ENCODE measurements at places on chromosomes 13 and 19.
A peak's percentile ranks its signal among the peaks of the same experiment; 100 is the strongest.

GRCh38 chr13:108460043-108460442 is 169.4 kb upstream of the MYO16 start:
- no peak for DNase-seq

GRCh38 chr13:19632915-19633478 is 462 bp upstream of the MPHOSPH8 start:
- no peak for DNase-seq

GRCh38 chr13:105579821-105580710 is 955.4 kb downstream of the EFNB2 start:
- DNase-seq, result no peak

- no peak for DNase-seq
These were observed 270.6 kb downstream of the GPC5 start for GRCh38 chr13:91668866-91669495.

DNA sequence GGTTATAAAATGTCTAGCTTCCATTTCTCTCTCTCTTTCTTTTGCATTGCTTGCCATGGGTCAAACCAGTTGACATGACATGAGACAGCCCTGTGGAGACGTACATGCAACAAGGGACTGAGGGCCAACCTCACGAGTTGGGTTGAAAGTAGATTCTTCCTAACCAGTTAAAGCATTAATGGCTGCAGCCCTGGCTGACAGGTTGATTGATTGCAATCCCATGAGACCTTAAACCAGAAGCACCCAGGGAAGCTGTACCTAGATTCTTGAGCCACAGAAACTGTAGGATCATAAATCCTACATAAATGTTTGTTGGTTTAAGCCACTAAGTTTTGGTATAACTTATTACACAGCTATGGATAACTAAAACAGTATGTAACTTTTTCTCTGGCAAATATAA is 373.8 kb downstream of the DACH1 start:
- no peak for DNase-seq

DNA sequence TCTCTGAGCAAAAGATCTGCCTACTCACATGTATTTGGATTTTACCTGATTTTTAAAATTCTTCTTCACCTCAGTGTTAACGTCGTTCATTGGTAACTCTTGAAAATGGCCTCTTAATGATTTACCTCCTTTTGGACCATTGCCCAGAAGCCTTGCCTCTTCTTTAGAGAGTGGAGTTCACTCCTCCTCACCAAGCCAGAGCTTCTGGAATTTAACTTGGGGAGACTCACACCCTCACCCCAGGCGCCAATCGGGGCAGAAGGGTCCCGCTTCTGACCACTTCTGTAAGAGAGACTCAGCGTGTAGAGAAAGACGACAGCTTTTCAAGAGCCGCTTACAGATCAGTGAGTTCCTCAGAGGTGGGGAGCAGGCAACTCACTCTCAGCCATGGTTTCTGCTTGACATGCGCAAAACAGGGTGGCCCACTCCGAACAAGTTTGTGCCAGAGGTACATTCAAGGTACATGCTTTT is 2.7 kb downstream of the PNMA8C start:
- no peak for DNase-seq

DNA sequence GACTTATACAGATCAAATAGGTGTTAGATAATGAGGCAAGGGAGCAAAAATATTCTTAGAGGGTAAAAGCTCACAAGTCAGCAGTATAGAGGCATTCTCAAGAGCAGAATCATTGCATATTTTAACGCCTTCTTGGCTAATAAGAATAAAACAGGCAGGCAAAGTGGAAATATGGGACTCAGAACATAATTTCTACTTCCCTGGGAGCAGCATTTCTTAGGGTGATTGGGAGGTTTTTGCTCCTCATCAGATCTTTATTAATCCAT is 39.6 kb downstream of the LHFPL6 start:
- DNase-seq, result no peak

GRCh38 chr13:38967446-38967845 is 23.2 kb downstream of the STOML3 start:
- no peak for DNase-seq

DNA sequence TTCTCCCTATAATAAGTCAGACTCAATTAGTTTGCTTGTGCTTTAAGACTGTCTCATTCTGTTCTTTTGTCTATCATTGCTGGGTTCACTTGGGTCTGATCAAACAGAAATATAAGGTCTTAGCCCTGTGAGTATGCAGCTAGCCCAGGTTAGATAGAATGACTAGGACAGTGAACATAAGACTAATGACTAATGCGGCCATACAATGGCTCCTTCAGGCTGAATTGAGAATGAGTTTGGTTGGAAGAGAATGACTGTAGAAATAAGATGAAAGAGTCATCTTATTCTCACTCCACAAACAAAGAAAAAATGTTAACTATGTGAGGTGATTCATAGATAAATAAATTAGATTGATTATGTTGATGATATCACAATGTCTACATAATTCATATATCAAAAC is 50.1 kb upstream of the OBI1 start:
- no peak for DNase-seq

GRCh38 chr13:113670541-113670940 is 3.5 kb downstream of the GRK1 start:
- DNase-seq, result no peak

- no peak for DNase-seq
These were observed 77.3 kb downstream of the ZIC5 start for GRCh38 chr13:99894105-99894839.

DNA sequence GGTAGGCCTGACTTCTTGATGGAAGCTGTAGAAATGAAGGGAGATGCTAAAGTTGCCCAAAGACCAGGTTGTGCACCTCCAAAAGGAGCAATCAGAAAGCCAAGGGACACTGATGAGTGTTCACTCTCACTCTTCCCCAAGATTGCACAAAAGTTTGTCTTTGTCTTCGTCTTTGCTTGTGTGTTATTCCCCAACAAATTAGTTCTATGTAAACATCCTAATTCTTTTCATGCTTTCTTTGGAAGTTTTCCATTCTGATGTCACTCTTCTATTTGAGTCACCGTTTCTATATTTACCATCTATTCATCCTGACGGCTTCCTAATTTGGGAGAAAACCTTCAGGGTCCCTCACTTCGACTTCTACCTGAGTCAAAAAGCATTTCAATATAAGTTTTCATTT is 3.7 kb upstream of the TMEM272 start:
- DNase-seq, result no peak

DNA sequence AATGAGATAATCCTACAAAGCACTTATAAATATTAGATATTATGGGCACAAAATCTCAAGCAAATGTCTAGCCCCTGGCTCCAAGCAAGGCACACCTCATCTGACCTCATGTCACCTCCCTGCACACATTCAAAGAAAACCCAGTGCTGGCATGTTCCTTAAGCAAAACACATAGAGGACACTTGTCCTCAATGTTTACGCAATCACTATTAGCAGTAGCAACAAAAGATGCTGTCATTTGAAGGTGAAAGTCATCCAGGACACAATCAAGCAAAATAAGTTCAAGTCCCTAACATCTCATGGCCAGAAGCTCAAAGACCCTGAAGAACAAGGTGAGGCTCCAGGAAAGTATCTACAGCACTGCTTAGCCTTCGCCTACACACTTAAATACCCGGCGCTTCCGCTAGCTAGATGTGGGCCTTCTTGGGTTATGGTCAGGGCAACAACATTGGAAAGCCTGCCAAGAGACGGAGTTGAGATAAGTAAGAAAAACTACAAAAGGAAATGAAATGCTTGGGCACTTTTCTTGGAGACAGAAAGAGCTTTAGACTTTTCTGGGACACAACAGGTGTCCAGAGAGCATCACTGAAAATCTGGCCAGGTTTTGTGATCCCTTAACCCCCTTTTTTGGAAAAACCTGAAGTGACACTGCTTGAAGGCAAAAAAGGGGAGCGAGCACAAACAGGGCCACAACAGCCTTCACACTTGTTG is 85.7 kb downstream of the FOXO1 start:
- DNase-seq, result no peak

- peak; percentile 40 for DNase-seq
These were observed 19.2 kb upstream of the UQCR11 start for GRCh38 chr19:1624458-1624857.

DNA sequence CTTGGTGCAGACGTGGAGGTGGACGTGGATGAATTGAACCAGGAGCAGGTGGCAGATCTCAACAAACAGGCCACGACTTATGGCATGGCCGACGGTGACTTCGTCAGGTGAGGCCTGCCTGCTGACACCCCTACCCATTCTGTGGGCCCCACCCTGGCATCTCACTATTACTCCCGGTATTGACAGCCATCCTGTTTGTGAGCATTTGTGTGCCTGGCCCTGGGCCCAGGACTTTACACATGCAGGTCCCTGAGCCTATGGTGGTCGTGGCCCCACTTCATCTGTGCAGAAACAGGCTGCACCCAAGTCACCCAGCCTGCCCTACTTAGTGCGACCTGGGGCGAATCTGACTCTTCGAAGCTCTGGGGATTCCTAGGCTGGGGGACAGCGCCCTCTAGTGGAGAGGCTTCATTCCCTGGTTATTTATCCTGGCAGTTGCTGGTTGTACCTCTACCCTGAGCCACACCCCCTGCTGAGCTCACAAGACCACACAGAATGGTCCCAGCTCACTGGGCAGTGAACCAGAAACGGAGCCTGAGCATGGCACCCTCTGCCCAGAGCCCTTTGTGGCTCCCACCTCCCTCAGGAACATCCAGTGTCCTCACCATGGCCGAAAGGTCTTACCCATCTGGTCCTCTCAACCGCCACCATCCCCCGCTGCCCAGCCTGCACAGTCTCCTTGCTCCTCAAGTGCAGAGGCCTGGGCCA is 16.9 kb downstream of the ZNF296 start:
- DNase-seq, result peak; percentile 82

DNA sequence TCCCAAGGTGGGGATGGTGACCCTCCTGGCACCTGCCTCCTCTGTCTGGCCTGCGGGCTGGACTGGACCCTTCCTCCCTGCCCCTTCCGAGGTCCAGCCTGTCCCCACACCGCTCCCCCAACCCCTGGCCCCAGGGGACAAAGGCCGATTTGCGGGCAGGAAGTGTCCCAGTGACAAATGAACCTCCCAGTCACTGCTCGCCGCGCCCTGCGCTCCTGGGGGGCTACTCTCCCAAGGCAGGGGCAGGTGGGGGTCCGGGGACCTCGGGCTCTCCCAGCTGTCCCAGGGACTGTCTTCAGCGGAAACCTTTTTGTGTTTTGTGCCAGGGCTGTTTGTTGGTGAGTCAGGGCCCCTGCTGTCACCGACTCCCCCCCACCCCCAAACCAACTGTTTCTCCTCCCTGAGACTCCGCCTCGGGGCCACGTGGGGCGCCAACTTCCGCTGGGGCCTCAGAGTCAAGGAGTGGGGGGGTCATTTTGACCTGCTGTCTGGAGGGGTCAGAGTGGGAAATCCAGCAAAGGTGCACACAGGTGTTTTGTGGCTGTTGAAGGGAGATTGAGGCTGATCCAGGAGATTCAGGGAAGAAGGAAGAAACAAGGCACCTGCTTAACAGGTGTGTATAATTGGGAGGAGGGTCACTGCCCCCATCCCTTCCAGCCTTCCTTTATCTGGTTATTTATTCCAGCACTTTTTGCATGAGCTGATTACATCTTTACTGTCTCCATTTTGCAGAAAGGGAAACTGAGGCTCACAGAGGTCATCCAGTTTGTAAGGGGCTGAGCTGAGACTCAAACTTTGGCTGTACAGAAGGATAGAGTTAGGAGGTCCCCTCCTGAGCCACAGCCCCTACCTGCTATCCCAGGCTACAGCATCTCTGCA is 831 bp downstream of the PGPEP1 start:
- DNase-seq, result peak; percentile 63

GRCh38 chr13:84470528-84470927 is 588.3 kb upstream of the SLITRK1 start:
- no peak for DNase-seq

GRCh38 chr13:55613429-55614187 is 1527.1 kb upstream of the PRR20A start:
- DNase-seq, result no peak

DNA sequence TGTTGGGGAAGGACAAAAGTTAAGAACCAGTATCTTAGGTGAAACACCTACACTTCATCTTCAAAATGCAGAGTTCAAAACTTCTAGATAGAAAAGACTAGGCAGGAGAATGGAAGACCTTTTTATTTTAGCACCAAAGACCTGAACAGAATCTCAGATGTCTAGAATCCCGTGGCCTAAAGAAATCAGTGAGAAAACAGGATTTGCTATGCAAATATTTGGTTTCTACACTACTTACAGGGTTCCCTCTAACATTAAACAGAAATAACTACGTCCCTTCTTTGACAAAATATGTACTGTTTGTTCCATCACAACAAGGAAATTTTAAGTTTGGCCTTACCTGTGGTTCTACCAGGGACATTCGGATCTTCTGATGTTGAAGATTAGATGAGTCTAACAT is 21.5 kb downstream of the DIS3 start:
- no peak for DNase-seq

- no peak for DNase-seq
These were observed 24.2 kb downstream of the EPN1 start for GRCh38 chr19:55699221-55699620.

DNA sequence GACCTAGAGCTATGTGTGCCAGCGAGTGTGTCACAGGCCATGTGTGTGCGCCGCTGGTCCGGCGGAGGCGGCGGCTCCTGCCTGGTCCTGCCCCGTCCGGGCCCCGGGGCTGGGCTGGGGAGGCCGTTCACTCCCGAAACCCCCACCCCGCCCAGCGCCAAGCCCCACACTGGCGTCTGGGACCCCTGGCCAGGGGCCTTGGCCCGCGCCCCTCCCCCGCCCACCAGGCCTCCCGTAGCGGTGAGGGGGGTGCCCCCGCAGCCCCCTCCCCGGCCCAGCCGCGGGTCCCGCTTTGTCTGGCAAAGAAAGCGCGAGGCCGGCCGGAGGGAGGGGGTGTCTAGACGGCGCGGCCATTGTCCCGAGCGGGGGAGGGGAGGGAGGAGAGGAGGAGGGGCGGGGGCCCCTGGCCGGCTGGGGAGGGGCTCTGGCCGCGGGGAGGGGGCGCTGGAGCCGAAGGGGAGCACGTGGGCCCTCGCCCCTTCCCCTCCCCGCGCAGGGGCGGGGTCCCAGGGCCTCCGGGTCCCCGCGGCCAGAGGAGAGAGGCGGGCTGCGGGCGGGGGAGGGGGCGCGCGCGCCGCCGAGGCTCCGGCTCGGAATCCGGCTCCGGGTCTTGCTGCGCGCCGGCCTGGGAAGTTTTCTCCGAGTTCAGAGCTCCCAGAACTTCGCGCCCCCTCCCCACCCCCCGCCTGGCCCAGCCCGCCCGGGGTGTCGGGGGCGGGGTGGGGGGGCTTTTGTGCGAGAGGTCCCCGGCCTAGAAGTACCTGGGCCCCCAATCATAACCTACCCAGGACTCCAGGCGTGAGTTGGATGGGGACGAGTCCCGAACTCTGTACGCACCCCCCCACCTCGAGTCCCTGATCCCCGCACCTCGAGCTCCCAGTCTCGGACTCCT is 888 bp downstream of the NOTCH3 start:
- no peak for DNase-seq

DNA sequence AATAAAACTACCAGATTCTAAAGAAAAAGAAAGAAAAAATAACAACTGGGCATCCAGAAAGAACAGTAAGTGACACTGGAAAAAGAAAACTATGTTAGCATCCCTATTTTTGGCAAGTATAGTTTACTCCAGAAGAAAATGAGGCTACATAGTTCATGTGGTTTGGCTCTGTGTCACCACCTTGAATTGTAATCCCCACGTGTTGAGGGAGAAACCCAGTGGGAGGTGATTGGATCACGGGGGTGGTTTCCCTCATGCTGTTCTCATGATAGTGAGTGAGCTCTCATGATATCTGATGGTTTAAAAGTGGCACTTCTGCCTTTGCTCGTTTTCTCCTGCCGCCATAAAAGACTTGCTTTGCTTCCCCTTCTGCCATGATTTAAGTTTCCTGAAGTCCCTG is 76.9 kb downstream of the ITGBL1 start:
- DNase-seq, result no peak

All from activated CD4-positive, alpha-beta T cell treated with anti-CD3 and anti-CD28 coated beads, Interleukin-2, amount 50 U/mL, for 4 hours (primary cell).